BJ (cell line): ENCODE measurements at places on chromosomes 2 and 18.

DNA sequence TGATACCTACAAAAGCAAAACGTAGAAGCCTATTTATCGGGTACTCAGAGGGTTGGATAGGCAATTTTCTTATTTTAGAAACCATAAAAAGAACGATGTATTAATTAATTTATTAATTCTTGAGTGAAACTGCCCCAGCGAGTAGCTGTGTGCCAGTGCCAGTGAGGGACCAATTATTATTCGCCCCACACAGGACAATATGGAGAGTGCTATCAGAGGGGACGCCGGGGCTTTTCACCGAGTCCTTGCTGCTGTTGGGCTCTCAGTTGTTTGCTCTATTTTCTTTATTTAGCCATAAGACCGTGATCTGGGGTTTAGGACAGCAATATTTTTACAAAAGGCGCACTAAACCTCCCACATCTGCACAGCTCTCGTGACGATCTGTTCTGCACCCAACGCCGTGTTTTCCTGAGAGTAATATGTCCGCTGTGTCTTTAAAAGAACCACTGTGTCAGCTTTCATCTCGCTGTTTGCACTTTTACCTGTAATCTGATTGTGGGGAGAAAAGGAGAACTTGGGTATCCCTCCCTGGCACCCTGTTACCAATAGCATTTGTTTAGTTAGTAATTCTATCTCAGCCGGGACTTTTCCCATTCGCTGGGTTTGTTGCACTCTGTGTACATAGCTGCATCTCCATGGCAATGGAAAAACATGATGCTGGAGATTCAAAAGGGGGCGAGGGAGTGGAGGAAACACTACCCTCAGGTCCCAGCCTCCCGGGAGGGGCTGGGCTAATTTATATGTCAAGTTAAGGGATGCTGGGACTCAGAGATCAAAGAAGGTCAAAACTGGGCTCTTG, 30.1 kb upstream of the ZNF516 start:
- DNase-seq, result no peak

DNA sequence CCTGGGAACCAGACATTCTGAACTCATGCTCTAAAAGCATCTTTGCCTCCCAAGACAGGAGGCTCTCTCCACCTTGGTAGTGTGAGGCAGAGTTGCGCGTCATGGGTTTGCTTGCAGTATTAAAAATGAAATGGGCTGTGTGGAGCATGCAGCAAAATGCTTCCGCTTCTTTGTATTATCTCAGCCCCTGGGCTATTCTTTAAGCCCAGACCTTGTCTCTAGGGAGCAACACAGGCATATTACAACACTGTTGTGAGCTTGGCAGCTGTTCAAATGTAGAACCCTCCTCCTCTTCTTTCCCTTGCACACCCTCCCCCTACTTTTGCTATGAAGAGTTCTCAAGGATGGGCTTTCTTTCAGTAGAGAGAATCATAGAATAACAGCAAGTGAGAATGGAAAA, 185.1 kb upstream of the LHCGR start:
- no peak for DNase-seq

GRCh38 chr2:677959-678550, 849 bp upstream of the TMEM18 start:
- DNase-seq, result no peak

- no peak for DNase-seq
Measured at GRCh38 chr2:142796161-142796560, 81.3 kb upstream of the KYNU start.

DNA sequence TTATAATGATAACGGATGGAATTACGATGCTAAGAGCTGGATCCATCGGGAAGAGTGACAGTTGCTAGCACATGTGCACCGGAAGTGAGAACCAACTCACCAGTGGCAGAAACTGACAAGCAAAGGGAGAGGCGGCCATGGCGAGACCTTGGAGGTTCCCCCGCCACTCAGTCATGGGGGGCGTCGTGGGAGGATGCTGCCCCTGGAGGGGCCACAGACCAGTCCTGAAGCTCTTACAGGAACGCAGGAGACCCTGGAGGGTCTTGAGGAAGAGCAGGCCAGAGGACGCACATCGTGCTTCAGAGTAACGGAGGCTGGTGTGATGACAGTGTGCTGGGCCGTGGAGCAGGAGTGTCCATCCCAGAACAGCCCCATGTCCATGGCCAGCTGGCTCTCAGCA, 53.1 kb upstream of the KCNG2 start:
- no peak for DNase-seq

DNA sequence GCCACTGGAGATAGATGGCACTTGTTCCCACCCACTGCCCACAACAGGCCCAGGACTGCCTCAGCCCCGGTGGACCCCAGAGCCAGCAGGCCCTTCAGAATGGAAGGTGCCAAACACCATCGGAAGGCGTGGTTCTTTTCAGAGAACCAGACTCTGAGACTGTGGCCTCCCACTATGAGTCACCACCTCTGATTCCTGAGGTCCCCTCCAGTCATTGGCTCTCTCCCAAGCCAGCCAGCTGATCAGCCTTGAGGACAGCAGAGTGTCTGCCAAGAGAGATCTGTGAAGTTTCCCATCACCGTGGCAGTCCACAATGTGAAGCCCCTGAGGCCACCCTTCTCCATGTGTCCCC, 10.4 kb upstream of the MAP3K2 start:
- peak; percentile 74 for DNase-seq

DNA sequence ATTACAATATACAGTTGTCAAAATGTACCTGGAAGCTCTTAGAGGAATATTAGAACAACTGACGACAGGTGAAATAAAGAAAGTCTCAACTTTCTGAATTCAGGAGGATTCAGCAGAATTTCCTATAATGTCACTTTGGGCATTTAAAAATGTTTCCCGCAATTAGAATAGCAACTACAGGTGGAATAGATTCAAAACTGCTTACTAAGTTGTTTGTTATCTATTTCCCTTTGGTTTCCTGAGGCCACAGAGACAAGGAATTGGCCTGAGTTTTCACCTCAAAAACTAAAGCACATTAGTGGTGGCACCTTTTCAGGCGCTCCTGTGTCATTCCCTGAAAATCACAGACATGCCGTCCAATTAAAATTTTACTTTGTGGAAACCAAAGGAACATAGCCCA, 729.2 kb upstream of the FANCL start:
- DNase-seq, result no peak

DNA sequence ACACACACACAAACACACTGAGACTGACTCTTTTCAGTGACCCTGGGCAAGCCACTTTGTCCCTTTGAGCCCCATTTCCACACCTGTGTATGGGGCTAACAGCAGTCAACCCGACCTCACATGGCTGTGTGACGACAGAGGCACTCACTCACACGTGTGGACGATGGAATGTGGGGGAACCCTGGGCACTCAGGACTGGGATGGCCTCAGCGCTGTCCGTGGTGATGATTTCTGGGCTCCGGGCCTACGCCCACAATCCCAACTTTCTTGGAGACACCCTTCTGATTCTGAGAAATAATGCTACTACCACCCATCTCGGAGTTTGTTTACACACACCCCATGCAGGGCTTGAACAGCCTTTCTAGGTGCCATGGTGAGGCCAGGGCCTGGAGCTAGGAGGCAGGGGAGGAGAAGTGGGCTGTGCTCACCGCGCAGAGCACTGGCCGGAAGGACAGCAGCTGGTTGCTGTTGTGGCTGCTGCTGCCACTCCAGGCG, 1.5 kb downstream of the CRYBA2 start:
- no peak for DNase-seq

DNA sequence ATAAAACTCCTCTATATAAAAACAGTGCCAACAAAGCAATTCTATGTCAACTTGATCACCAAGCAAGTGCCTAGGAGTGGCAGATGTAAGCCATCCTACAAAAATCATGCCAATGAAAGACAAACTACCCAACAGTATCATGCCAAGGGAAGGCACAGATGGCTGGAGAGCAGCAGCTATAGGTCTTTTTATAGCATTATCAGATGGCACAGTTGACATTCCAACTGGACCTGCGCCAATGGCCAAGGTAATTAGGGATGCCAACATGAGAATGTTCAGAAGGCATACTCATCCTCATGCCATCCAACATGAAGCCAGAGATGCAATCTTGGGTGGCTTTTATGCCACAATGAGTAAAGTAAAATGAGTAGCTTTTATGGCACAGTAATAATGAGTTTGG, 237.3 kb downstream of the OTX1 start:
- DNase-seq, result no peak

DNA sequence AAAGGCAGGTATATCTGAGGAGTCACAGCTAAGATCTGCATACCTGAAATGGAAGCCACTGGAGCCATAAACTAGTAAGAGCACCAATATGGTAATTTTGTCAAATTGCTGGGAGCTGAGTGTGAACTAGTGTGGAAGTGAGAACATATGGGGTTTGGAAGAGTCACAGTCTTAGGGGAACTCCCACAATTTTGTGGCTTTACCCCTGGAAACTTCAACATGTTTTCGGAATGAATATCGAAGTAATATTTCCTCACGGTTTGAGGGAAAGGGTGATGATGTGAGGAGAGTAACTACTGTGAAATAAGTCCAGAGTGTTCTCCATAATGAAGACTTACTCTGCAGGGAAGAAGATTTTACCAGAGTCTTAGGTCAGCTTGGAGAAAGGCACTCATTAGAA, 565.9 kb downstream of the RIT2 start:
- DNase-seq, result no peak

GRCh38 chr2:237196866-237197618, 111.4 kb downstream of the COPS8 start:
- no peak for DNase-seq

GRCh38 chr2:165575044-165575615, 105.6 kb downstream of the CSRNP3 start:
- no peak for DNase-seq

DNA sequence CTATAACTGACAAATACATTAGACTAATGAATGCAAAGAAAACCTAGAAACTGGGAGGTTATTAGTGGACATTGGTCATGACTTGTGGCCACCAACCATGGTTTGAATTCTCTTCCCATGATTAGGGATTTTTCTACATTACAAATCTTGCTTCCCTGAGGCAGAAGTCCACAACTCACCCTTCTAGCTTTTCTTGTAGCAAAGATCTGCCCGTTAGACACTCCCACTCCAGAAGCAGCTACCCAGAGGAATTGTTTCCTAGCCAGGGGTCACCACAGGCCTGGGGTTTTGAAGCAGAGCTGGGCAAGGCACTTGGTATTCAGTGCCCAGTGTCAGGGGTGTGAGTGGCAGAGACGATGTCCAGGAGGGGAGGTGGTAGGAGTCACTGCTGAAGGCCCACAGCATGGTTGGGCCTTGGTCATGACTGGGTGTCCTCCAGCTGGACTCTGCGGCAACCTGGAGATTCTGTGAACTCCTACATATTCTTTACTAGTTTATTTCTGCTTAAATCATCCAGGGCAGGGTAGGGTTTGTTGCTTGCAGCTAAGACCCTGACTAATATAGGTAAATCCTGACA, 54.9 kb downstream of the ACTR2 start:
- DNase-seq, result no peak

DNA sequence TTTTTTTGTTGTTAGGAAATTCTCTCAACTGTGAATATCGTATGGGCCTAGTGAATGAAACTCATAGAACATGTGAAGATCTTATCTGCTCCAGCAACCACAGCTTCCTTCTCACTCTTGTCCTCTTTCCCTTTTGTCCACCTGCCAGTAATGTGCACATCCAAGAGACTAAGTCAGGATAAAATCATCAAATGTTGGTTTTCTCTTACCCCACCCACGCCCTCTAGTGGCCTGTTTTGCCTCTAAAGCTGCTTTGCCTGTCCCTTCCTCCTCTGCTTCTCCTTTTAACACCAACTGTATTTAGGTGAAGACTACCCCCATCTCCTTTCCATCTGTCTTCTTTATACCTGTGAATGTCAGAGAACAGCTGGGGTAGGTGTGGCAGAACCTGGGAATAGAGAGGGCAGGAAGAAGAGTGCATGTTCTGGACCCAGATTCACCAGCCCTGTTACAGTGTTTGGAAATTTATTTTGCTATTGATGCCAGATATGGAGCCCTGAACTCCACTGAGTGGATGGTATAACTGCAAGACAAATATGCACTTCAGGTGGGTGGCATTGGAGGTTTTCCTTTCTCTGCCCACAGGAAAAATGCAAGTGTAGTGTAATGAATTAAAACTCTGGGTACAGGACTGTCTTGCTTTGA, 8.4 kb upstream of the MGAT5 start:
- no peak for DNase-seq

GRCh38 chr2:220533485-220533884, 906.1 kb downstream of the SLC4A3 start:
- no peak for DNase-seq

DNA sequence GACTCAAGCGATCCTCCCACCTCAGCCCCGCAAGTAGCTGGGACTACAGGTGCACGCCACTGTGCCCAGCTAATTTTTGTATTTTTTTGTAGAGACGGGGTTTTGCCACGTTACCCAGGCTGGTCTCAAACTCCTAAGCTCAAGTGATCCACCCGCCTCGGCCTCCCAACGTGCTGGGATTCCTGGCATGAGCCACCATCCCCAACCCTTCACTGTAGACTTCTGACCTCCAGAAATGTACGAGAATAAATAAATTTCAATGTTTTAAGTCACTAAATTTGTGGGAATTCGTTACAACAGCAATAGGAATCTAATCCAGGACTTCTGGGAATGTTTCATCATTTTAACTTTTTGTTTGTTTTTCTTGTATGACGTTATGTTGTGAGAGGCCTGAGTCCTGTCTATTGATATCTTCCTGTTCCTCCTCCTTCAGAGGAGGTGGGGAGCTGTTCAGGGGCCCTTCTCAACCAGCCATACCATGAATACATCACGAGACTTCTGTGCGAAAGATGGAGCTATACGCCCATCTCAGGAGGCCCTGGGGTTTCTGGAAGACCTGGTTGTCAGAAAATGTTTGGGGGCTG, 40.0 kb downstream of the TEX44 start:
- peak; percentile 44 for DNase-seq

- no peak for DNase-seq
Measured at GRCh38 chr2:55718165-55719008, 24.7 kb upstream of the PNPT1 start.

- DNase-seq, result no peak
Measured at GRCh38 chr2:119402645-119403560, 28.8 kb upstream of the TMEM37 start.

DNA sequence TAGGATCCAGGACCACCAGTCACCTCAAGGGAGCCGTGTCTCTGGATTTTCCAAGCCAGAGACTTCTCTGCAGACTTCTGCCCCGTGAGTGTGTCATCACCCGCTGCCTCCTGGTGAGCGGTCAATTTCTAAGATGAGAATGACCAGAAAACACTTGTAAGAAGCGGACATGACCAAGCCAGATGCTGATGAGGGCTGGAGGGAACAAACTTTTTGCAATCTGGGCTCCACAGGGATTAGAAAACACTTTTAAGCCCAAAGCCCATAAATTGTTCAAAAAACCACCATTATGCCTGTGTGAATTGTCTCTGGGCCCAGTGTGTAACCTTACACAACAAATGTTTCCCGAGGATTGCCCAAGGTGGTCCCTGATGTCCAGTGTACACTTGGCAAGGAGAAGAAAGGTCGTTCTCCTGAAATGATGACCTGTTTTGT, 5.3 kb upstream of the NPPC start:
- DNase-seq, result no peak

DNA sequence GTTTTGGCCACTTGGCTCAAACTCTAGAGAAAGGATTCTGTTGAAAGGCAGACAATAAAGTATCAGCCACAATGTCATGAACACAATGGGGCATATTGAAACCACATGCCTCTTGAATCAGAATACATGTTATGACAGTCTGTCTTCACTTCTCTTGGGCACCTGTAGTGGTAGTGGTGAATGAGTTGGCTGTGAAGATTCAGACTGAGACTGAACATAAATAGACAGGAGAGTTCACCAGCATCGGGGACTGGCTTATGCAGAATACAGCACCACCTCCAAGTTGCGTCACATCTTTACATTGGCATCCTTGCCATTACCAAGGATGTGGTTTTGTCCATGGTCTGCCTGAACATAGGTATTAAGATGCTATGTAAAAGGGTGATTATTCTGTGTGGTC, 336.8 kb downstream of the MYCN start:
- no peak for DNase-seq
